Activated T-cell treated with anti-CD3 and anti-CD28 coated beads, Interleukin-2, amount 50 U/mL, for 24 hours (primary cell): ENCODE measurements at places on chromosomes 3 and 15.

DNA sequence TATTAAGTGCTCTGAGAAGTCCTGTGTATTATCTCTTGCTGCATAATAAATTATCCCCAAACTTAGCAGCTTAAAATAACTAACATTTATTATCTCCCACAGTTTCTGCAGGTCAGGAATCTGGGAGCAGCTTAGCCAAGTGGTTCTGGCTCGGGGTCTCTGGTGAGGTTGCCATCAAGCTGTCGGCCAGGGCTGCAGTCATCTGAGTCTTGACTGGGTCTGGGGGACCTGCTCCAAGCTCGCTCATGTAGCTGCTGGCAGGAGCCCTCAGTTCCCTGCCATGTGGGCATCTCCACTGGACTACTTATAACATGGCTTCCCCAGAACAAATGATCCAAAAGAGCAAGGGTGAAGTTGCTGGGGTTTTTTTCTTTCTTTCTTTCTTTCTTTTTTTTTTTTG is 80.7 kb downstream of the SMAD6 start:
- DNase-seq: no peak

- DNase-seq: peak; percentile 95
Observed at GRCh38 chr3:129183569-129184395, at the start of gene CNBP. Gene CNBP, minus strand, starts transcription at chr3:129183896. Its CDS starts 12,139 bp downstream, at chr3:129171757.

GRCh38 chr15:91553196-91553854 is 300.2 kb upstream of the SLCO3A1 start:
- DNase-seq: no peak

- no peak for DNase-seq
Observed at GRCh38 chr3:152793969-152794368, 41.0 kb upstream of the P2RY1 start.

GRCh38 chr3:24220859-24221657 is 273.6 kb downstream of the THRB start:
- no peak for DNase-seq

DNA sequence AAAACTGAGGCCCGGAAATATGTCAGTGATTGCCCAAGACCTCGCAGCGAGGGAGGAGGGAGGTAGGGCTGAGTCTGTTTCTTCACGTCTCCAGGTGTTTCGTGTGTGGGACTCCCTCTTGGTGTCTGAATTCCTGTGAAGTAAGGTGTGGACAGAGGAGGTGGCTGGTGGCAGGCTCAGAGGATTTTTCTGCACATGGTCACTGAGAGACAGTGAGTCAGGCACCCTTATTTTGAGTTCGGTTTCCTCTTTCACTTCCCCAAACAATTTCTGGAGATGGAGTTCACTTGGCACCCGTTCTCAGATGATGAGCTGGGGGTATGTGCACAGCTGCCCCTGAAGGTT is 46.3 kb upstream of the VPS8 start:
- DNase-seq: no peak

DNA sequence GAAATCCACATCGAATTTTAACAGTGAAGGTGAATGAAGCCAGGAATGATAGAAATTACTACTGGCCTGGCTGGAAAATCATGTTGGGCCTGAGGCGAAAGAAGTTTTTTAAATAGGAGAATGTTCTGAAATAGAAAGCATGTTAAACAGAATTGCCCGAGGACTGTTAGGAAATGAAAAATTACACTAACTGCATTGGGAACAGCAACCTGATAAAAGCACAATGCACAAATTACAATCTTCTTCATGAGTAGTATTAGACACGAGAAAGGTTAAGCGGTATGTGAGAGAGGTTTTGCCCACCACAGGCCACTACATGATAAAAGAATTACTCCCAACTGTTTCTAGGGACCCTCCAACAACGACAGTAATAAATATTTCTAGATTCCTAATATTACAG is 18.9 kb downstream of the GBE1 start:
- DNase-seq: no peak

GRCh38 chr3:126448893-126449180 is 26.9 kb downstream of the ZXDC start:
- DNase-seq: no peak

GRCh38 chr3:129616713-129617112 is 10.2 kb upstream of the PLXND1 start:
- DNase-seq: no peak

GRCh38 chr15:45179221-45179985 is 8.4 kb downstream of the SHF start:
- peak; percentile 64 for DNase-seq

- DNase-seq: no peak
Observed at GRCh38 chr3:156633335-156633734, 41.1 kb upstream of the TIPARP start.

GRCh38 chr3:79766496-79767193 is 1.2 kb downstream of the ROBO1 start:
- no peak for DNase-seq

- no peak for DNase-seq
Observed at GRCh38 chr3:22353126-22353525, 602.1 kb upstream of the ZNF385D start.

DNA sequence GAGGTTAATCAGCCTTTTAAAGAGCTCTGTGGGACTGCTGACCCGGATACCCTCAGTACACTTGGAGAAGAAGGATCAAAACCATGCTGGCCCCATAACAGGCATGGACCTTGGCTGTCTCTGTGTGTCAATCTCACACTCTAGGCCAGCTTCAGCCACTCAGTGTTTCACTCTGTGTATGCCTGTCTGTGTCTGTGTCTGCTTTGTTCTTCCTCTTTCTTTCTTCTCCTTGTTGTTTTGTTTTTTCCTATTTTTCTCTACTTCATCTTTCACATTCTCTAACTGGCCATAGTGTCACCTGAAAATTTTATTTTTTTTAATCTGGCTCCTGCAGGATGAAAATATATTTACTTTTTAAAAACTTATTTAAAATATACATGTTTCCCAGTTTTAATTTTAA is 51.1 kb downstream of the SERP1 start:
- DNase-seq: no peak

DNA sequence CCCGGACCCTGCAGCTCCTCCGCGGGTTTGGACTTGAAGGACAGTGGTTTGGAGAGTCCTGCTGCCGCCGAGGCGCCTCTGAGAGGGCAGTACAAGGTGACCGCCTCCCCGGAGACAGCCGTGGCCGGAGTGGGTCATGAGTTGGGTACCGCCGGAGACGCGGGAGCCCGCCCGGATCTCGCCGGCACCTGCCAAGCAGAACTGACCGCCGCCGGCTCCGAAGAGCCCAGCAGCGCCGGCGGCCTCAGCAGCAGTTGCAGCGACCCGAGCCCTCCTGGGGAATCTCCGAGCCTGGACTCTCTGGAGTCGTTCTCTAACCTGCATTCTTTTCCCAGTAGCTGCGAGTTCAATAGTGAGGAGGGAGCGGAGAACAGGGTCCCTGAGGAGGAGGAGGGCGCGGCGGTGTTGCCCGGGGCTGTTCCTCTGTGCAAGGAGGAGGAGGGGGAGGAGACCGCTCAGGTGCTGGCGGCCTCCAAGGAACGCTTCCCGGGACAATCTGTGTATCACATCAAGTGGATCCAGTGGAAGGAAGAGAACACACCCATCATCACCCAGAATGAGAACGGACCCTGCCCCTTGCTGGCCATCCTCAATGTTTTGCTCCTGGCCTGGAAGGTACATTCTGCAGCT is 634 bp downstream of the MINDY2 start:
- peak; percentile 56 for DNase-seq

GRCh38 chr3:10157031-10157430 is 7.7 kb upstream of the IRAK2 start:
- DNase-seq: no peak

DNA sequence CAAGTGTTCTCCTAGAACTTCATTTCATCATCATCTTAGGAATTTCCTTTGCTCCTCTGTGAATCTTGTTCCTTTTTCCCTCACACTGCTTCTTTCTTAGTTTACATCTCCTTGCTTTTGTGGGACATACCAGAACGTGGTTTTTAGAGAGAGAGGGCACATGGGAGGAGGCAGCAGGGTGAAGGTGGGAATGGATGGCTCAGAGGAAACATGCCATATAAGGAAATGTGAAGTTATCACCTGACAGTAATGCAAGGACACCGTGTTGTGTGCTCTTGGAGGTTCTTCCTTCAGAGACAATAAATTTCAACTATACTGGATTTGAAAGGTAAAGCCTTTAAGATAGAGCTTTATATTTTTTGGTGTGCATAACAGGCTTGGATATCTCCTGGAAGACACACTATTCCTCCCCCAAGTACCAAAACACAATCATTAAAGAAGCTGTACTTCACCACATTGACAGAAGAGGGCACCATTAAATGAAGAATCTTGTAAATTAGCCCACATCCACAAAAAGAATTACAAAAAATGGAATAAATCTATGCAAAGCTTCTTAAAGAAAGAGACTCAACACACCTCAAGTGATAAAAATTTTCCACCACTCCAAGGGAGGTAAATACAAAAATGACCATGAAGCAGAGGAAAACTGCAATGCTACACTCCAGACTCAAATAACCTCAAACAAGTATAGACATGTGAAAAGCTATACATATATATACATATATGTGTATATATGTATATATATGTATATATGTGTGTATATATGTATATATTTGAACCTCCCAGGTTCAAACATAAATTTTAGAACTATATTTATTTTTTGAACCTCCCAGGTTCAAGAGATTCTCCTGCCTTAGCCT is 26.1 kb downstream of the RPL39L start:
- DNase-seq: no peak

DNA sequence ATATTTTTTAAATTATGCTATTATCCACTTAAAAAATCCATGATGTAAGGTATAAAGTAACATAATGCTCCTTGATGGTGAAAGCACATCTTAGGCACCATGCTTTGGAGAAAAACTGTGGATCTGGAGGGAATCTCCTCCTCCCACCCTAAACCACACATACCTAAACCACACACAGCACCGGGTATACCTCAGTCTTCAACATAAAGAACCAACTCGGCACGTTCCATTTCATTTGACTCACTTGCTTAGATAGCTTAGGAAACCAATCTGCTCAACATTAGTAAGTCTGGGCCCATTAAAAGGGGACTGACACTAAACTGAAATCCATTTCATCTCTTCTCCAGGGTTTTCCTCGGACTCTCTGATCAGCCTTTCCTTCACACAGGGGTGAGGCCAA is 945.7 kb upstream of the CFAP20DC start:
- no peak for DNase-seq

DNA sequence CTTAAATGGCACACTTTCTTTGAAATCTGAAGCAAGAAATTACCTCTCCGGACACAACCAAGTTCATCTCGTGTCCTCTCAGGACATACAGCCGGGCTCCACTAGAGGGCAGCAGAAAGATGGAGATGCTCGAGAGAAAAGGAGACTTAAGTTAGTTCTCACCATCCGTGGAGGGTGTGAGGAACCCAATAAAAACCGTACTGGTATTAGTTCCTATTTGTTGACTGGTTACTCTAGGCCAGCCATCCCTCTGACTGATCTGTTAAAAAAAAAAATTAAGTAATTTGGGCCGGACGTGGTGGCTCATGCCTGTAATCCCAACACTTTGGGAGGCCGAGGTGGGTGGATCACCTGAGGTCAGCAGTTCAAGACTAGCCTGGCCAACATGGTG is 7.9 kb upstream of the CYP11A1 start:
- DNase-seq: peak; percentile 85

DNA sequence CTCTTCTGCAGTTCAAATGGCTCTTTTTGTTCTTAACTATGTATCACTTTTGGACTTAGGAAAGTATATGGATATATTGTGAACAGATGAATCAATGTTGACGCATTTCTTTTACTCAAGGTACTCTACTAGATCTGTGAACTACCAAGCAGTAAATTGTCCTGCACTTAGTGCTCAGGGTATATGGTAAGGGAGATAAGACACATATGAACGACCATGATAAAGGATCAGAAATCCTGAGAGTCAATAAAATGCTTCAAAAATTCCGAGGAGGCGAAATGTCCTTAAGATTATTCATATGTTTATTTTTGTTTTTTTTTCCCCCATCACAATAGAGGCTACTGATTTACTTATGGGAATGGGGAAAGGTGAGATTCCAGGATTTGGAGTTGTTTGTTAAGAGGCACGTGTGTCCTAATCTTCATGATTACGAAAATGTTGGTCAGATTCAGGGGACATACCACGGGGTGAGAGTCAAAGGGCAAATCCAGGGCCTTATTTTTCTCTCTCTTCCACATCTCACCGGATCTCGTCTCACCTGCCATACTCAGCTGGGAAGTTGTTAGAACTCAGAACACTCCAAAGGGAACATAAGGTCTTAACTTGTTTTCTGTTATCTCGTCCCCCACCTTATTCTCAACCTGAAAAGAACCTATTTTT is 475.1 kb upstream of the TBL1XR1 start:
- DNase-seq: no peak

- no peak for DNase-seq
Observed at GRCh38 chr15:73571346-73571745, 61.8 kb downstream of the NPTN start.

DNA sequence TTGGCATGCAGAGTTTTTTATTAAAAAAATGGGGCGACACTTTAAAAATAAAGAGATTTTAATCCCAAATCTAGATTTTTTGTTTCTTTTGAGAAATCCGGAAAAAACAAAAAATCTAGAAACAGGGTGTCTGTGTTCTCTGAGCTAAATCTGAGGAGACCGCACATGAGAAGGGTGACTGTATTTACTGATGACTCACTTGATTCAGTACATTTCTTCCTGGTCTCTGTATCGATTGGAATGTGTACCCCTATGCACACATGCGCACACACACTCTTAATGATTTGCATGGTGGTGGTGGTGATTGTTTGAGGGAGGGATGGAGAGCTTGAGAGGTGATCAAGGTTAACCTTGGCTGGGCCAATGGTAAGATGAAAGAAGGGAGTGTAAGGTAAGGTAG is 443.1 kb upstream of the THRB start:
- no peak for DNase-seq

- no peak for DNase-seq
Observed at GRCh38 chr3:65265942-65266590, 578.3 kb upstream of the ADAMTS9 start.

DNA sequence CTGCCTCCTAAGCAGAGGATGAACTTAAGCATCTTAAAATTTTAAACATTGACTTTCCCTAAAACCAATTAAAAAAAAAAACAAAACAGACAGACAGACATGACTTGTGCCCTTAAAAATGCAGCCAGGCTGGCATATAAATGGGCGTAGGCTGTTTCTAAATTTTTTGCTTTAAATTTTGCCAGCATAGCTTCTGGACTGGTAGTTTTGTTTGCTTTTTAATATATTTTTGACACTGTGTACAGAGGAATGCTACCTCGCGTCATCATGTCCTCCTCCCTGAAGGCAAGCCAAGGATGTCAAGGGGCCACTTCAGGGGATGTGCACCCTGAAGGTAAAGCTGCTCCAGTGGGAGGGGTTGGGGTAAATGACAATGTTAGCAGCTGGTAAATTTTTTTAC is 134.8 kb downstream of the PGPEP1L start:
- no peak for DNase-seq

GRCh38 chr15:90232941-90233386 is 777 bp downstream of the CIB1 start:
- no peak for DNase-seq

- no peak for DNase-seq
Observed at GRCh38 chr3:87053553-87053952, 62.6 kb upstream of the VGLL3 start.
